ENCODE measurements at places on chromosomes 2 and 18.
A peak's percentile ranks its signal among the peaks of the same experiment; 100 is the strongest.

DNA sequence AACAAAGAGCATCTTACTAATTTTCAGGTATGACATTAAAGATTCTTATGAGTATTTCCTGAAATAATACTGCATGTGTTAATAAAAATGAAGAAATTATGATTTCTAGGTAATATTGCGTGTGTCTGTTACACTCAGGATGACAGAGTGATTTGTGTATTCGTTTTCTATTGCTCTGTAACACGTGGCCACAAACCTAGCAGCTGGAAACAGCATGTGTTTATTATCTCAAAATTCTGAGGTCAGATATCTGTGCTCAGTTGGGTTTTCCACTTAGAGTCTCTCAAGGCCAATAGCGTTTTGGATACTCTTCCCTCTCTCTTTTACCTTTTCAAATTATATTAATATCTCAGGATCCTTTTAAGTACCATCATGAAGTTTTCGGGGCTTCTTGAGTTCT, 667.9 kb upstream of the CDH7 start:
- H3K27ac ChIP-seq, result no peak overlapping the region
- DNase-seq, result no peak
- no peaks in the 10 kb centered on the region for H3K4me1 ChIP-seq
- H3K27me3 ChIP-seq, result no peaks in the 10 kb centered on the region
- no peak overlapping the region for H3K4me3 ChIP-seq

- no peak overlapping the region for H3K4me3 ChIP-seq
- peaks cover 5% of the 10 kb centered on the region for H3K27me3 ChIP-seq
- H3K36me3 ChIP-seq, result no peaks in the 10 kb centered on the region
- no peak for DNase-seq
- H3K27ac ChIP-seq, result no peak overlapping the region
- H3K4me1 ChIP-seq, result peaks cover 14% of the 10 kb centered on the region
Observed at GRCh38 chr2:164617466-164617865, 3.8 kb downstream of the GRB14 start.

DNA sequence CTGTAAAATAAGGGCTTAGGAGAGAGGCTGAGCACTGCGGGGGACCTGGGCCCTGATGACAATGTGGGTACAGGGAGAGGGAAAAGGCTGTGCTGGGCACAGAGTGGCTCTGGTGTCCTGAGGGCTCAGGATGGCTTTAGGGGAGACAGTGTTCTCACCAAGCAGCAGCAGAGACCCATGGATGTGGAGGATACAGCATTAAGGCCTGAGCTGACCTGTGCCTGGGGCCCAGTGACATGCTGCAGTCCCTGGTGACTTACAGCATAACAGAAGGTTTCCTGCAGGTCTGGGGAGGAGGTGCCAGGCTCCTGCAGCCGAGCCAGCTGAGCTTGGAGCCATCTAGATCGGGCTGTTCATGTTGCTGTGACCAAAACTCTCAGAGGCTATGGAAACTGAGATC, 191.3 kb upstream of the SMAD2 start:
- DNase-seq, result no peak
- H3K27ac ChIP-seq, result no peak overlapping the region
- no peaks in the 10 kb centered on the region for H3K36me3 ChIP-seq
- H3K4me3 ChIP-seq, result no peak overlapping the region
- H3K4me1 ChIP-seq, result peaks cover 15% of the 10 kb centered on the region

- H3K27me3 ChIP-seq, result peaks cover 2% of the 10 kb centered on the region
- no peak overlapping the region for H3K4me3 ChIP-seq
- H3K27ac ChIP-seq, result no peak overlapping the region
- no peak for DNase-seq
Observed at GRCh38 chr2:125696560-125696959, 959.4 kb upstream of the GYPC start.

GRCh38 chr2:15173501-15173900, 387.6 kb downstream of the NBAS start:
- H3K4me3 ChIP-seq, result no peak overlapping the region
- H3K36me3 ChIP-seq, result peaks cover 12% of the 10 kb centered on the region

GRCh38 chr2:10371441-10372196, 68.9 kb downstream of the HPCAL1 start:
- peaks cover 4% of the 10 kb centered on the region for H3K36me3 ChIP-seq
- H3K4me1 ChIP-seq, result peaks cover 8% of the 10 kb centered on the region
- no peak overlapping the region for H3K4me3 ChIP-seq
- DNase-seq, result no peak

DNA sequence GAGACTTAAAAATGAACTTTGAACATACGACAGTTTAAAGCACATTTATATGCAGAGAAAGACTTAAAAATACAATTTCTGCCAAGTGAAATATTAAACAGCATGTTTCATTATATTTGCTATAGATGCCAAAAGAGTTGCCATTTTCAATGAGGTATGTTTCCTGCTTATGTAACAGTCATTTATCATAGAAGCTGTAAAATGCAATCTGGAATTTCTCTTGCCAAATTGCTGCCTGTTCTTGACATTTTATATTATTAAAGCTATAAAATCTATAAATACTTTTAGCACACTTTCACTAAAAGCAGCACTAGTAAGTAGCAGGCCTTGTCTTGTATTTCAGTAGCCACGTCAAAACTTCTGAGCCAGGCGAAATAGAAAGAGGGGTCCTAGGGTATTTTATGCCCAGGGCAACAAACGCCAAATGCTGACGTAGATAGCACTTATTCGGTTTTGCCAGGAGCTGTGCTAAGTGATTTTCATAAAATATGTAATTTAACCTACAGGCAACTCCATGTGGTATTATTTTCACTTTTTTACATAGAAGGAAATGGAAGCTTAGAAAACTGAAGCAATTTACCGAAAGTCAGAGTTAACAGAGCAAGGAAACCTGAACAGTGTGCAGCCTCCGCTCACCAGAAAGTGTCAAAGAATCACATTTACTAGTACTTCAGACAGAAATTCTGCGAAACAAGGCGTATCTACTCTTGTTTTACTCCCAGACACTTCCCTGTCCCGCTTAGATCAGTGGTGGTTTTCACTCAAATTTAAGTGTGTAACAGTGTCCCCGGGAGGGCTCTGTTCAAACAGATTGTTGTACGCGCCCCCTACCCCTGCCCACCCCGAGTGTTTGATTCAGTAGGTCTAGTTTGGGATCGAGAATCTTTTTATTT, 1.2 kb upstream of the CYP20A1 start:
- H3K27ac ChIP-seq, result no peak overlapping the region
- no peak for DNase-seq
- peaks cover 13% of the 10 kb centered on the region for H3K4me1 ChIP-seq
- peaks cover under 1% of the 10 kb centered on the region for H3K36me3 ChIP-seq

DNA sequence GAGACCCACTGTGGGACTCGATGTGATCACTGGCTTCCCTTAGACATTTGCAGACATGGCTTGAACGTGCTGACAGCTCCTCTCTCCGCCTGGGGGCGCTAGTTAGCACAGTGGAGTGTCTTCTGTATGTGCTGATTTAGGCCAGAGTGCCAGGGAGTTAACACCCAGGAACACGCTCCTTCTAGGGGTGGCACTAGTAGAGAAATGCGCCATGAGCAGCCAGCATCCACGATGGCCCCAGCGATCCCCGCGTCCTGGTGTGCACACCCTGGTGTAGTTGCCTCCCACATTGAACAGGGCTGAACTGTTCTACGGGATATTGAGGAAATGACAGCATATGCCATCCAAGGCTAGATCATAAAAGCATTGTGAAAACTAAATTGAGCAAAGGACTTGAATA, 11.4 kb upstream of the NMUR1 start:
- no peak overlapping the region for H3K4me3 ChIP-seq
- H3K27me3 ChIP-seq, result peaks cover 5% of the 10 kb centered on the region
- H3K4me1 ChIP-seq, result peaks cover 3% of the 10 kb centered on the region
- peak; percentile 32 for DNase-seq
- H3K27ac ChIP-seq, result no peak overlapping the region

DNA sequence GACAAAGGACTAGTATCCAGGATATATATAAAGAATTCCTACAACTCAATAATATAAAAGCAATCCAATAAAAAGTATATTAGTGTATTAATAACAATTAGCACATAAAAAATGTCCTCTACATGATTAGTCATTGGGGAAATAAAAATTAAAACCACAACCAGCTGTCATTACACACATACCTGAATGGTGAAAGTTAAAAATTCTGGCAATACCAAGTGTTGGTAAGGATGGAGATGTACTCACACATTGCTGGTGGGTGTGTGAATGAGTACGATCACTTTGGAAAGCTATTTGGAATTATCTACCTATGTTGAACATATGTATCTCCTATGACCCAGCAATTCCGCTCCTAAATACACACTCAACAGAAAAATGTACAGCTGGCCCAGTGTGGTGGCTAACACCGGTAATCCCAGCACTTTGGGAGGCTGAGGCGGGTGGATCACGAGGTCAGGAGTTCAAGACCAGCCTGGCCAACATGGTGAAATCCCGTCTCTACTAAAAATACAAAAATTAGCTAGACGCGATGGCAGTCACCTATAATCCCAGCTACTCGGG, 14.3 kb upstream of the NOL10 start:
- DNase-seq, result no peak
- no peak overlapping the region for H3K4me3 ChIP-seq
- H3K27me3 ChIP-seq, result peaks cover 3% of the 10 kb centered on the region
- no peaks in the 10 kb centered on the region for H3K4me1 ChIP-seq

DNA sequence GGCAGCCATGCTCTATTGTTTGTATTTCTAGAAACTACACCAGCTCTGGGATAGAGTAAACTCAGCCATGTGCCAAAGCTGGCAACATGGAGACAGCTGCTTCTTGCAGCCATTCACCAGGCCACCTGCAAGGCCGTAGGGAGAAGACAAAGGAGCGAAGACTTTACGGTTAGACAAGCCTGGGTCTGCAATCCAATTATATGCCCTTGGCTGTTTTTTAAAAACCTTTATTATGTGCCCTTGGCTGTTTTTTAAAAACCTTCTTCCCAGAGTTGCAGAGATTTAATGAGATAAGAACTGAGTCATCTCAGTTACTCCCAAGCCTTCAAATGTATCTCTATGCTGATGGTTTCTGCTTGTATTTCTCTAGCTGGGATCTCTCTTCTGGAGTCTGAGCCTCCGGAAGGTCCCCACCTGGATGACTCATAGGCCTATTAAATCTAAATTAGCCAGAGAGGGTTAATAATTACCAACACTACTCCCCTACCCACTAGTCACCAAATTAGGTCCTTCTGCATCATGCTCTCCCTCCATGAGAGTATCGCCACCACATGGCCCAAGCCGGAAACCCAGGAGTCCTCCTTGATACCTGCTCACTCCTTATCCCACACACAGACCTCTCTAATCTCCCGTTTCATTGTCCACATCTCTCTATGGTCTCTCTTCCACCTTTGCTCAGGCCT, 17.5 kb upstream of the DPP4 start:
- no peak for DNase-seq
- no peaks in the 10 kb centered on the region for H3K36me3 ChIP-seq
- H3K27me3 ChIP-seq, result peaks cover 2% of the 10 kb centered on the region
- no peak overlapping the region for H3K27ac ChIP-seq
